ENCODE measurements at places on chromosomes 16 and 17.

GRCh38 chr17:61299517-61300513 is 99.8 kb upstream of the TBX2 start:
- H3K27me3 ChIP-seq, result peaks cover 2% of the 10 kb centered on the region
- H3K4me1 ChIP-seq, result peaks cover 2% of the 10 kb centered on the region
- H3K36me3 ChIP-seq, result no peaks in the 10 kb centered on the region

GRCh38 chr16:273547-274421 is 2.0 kb downstream of the RGS11 start:
- no peaks in the 10 kb centered on the region for H3K4me1 ChIP-seq
- no peak overlapping the region for H3K27ac ChIP-seq
- H3K27me3 ChIP-seq, result peaks cover 32% of the 10 kb centered on the region
- no peak for DNase-seq
- no peaks in the 10 kb centered on the region for H3K36me3 ChIP-seq

- H3K36me3 ChIP-seq, result no peaks in the 10 kb centered on the region
- H3K4me1 ChIP-seq, result no peaks in the 10 kb centered on the region
- no peak for DNase-seq
- H3K27me3 ChIP-seq, result no peaks in the 10 kb centered on the region
Observed at GRCh38 chr17:16879686-16880085, 92.2 kb downstream of the TNFRSF13B start.

DNA sequence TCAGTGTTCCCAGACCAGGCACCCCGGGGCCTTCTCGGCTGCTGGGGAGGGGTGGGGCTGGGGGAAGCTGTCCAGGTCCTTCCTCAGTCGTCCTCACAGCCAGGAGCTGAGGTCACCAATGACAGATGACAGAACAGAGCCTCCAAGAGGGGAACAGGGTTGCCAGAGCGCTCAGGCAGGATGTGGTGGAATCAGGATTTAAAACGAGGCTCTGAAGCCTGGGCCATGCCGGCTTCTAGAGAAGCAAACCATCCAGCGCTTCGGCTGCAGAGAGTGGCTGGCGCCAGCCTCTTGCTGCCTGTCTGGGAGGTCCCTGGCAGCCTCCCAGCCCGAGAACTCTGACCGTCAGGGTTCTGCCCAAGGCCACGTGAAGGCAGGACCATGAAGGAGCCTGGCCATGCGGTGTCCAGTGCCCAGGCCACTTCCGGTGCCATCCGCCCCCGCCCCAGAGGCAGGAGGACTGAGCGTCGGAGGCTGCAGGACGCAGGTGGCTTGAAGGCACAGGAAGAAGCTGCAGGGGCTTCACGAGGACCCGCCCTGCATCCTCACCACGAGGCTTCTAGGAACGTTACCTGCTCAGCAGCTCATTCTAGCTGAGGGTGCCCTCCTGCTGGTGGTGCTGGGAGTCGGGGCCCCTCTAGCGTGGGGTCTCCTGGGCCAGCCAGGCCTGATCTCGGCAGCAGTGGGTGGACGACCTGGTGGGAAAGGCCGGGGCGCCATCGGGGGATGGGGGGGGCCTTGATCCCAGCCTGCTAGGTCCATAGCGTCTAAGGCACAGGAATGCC is 78.5 kb downstream of the KLHDC4 start:
- no peak overlapping the region for H3K4me3 ChIP-seq
- DNase-seq, result no peak
- H3K27me3 ChIP-seq, result no peaks in the 10 kb centered on the region
- no peak overlapping the region for H3K27ac ChIP-seq
- peaks cover 3% of the 10 kb centered on the region for H3K4me1 ChIP-seq
- H3K36me3 ChIP-seq, result no peaks in the 10 kb centered on the region

DNA sequence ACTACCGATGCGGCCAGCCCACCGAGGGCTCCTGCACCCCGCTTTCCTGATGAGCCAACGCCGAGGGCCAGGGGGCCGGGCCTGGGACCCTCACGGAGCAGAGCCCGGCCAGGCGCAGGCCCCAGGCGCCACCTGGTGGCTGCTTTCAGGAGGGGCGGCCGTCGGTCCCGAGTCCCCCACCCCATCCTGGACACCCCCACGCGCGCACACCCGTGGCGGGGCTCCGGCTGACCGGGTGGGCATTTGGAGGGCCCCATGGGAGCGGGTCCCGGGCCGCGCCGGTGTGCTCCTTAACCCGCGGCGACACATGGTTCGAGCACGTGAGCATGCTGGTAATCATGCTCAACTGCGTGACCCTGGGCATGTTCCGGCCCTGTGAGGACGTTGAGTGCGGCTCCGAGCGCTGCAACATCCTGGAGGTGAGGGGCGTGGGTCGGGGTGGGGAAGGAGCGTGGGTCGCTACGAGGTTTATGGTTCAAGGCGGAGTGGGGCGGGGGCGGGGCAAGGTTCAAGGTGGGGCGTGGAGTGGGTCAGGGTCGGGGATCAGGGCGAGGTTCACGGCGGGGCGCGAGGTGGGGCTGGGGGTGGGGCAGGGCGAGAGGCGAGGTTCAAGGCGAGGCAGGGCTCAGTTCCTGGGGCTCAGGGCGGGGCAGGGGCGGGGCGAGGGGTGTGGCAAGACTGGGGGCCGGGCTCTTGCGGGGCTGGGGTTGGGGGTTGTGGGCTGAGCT is 30.2 kb downstream of the TPSG1 start:
- no peaks in the 10 kb centered on the region for H3K36me3 ChIP-seq
- no peak for DNase-seq
- no peaks in the 10 kb centered on the region for H3K27me3 ChIP-seq
- H3K4me1 ChIP-seq, result no peaks in the 10 kb centered on the region
- H3K27ac ChIP-seq, result no peak overlapping the region

DNA sequence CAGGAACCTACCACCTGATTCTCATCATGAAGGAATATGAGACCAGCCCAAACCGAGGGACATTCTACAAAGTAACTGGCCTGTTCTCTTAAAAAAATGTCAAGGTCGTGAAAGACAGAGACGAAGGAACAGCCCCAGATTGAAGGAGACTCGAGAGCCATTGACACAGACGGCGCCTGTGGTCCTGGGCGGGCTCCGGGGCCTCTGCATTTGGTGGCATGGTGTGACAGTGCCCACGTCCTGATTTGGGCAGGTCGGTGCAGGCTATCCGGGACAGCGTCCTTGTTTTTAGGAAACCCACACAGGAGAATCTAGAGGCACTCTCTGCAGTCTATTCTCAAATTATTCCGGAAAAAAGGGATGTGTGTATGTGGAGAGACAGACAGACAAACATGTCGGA is 64.1 kb downstream of the ADCY9 start:
- no peak overlapping the region for H3K27ac ChIP-seq
- no peak for DNase-seq
- H3K4me1 ChIP-seq, result no peaks in the 10 kb centered on the region
- peaks cover 3% of the 10 kb centered on the region for H3K36me3 ChIP-seq

DNA sequence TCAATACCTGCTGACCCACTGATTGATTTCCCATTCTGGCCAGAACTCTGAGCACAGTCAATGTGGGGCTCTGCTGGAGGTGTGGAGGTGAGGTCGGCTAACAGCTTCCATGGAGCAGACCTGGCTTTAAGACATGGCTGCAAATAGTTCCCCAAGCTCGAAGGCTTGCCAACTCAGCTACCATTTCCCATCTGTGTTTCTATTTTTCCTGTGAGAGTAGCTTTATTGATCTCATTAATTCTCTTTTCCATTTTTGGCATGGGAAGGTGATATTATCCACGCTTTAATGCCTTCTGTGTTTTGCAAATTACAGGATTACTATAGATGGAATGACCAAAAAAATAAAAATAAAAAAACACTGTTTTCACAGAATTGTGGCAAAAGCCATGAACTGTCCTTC is 151.6 kb upstream of the XYLT1 start:
- no peak for DNase-seq
- peaks cover 3% of the 10 kb centered on the region for H3K27me3 ChIP-seq
- no peak overlapping the region for H3K4me3 ChIP-seq
- H3K27ac ChIP-seq, result no peak overlapping the region

- no peak overlapping the region for H3K4me3 ChIP-seq
- DNase-seq, result no peak
- H3K36me3 ChIP-seq, result no peaks in the 10 kb centered on the region
- H3K27ac ChIP-seq, result no peak overlapping the region
- H3K27me3 ChIP-seq, result no peaks in the 10 kb centered on the region
Observed at GRCh38 chr17:358491-359151, 6.0 kb upstream of the RPH3AL start.

GRCh38 chr17:10276436-10276835 is 78.0 kb upstream of the GAS7 start:
- H3K4me3 ChIP-seq, result no peak overlapping the region
- H3K36me3 ChIP-seq, result no peaks in the 10 kb centered on the region
- no peaks in the 10 kb centered on the region for H3K4me1 ChIP-seq
- peaks cover 3% of the 10 kb centered on the region for H3K27me3 ChIP-seq

DNA sequence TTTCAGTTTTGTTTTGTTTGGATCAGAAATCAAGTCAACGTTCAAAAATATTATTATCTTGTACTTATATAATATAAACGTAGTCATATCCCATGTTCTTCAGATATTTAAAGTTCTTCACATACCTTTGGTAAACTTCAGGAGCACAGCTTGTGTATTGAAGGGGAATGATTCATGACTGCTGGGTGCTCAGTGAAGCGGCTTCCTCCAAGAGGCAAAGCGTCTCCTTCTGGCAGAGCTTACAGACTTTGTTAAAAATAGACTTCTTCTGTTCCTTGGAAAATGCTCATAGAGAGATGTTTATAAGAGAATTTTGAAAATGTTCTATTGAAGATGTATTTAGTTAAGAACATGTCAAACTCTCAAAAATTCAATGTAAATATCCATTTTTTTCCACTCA is 155.6 kb upstream of the CNTNAP4 start:
- H3K27ac ChIP-seq, result no peak overlapping the region
- H3K4me3 ChIP-seq, result no peak overlapping the region
- no peaks in the 10 kb centered on the region for H3K27me3 ChIP-seq
- no peaks in the 10 kb centered on the region for H3K36me3 ChIP-seq
- H3K4me1 ChIP-seq, result no peaks in the 10 kb centered on the region

- H3K36me3 ChIP-seq, result no peaks in the 10 kb centered on the region
- no peak for DNase-seq
- no peak overlapping the region for H3K4me3 ChIP-seq
Observed at GRCh38 chr17:14474591-14474990, 173.7 kb downstream of the HS3ST3B1 start.

GRCh38 chr17:63190821-63191370 is 224.9 kb downstream of the TANC2 start:
- H3K4me3 ChIP-seq, result no peak overlapping the region
- H3K36me3 ChIP-seq, result no peaks in the 10 kb centered on the region
- H3K27ac ChIP-seq, result no peak overlapping the region

- no peak for DNase-seq
- H3K4me3 ChIP-seq, result no peak overlapping the region
- H3K27me3 ChIP-seq, result no peaks in the 10 kb centered on the region
- H3K4me1 ChIP-seq, result no peaks in the 10 kb centered on the region
Observed at GRCh38 chr17:69012895-69013805, 47.6 kb downstream of the ABCA9 start.

DNA sequence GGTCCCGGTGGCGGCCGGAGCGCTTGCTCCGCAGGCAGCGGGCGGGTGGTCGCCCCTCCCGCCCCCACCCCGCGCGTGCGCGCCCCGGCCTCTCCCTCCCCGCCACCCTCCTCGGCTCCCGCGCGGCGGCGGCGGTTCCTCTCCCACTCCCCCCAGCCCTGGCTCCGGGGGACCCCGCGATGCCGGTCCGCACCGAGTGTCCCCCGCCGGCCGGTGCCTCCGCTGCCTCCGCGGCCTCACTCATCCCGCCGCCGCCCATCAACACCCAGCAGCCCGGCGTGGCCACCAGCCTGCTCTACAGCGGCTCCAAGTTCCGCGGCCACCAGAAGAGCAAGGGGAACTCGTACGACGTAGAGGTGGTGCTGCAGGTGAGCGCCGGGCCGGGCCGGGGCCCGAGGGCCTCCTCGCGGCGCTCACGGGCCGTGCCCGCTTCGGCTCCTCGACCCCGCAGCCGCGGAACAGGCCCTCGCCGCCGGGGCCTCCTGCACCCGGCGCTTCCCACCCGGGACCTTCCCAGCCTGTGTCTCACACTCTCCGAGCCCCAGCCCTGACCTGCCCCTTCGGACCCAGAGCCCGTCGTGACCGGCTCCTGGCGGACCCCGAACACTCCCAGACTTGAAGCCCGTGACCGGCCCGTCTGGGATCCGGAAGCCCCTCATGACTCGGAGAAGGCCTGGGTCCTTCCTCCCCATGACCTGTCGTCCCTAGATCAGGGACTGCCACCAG is 490 bp downstream of the GID4 start:
- peaks cover 7% of the 10 kb centered on the region for H3K36me3 ChIP-seq
- peaks cover 43% of the 10 kb centered on the region for H3K4me1 ChIP-seq
- DNase-seq, result peak; percentile 6
- peak overlapping the region; percentile 73 for H3K27ac ChIP-seq
- H3K4me3 ChIP-seq, result peak overlapping the region; percentile 100

GRCh38 chr17:40825599-40825998 is 3.2 kb upstream of the KRT10 start:
- no peak for DNase-seq
- H3K27ac ChIP-seq, result no peak overlapping the region
- H3K36me3 ChIP-seq, result peaks cover 1% of the 10 kb centered on the region
- peaks cover 10% of the 10 kb centered on the region for H3K27me3 ChIP-seq

GRCh38 chr17:55450232-55450825 is 28.7 kb upstream of the MMD start:
- peaks cover 4% of the 10 kb centered on the region for H3K27me3 ChIP-seq
- H3K27ac ChIP-seq, result no peak overlapping the region
- H3K4me1 ChIP-seq, result peaks cover 17% of the 10 kb centered on the region
- no peaks in the 10 kb centered on the region for H3K36me3 ChIP-seq

- H3K27me3 ChIP-seq, result no peaks in the 10 kb centered on the region
- DNase-seq, result no peak
- H3K4me3 ChIP-seq, result no peak overlapping the region
- no peak overlapping the region for H3K27ac ChIP-seq
Observed at GRCh38 chr16:59733321-59733720, 999.2 kb upstream of the GOT2 start.

GRCh38 chr16:1877804-1878203 is 5.8 kb upstream of the MEIOB start:
- no peak overlapping the region for H3K27ac ChIP-seq
- peaks cover 15% of the 10 kb centered on the region for H3K27me3 ChIP-seq
- no peak overlapping the region for H3K4me3 ChIP-seq
- no peaks in the 10 kb centered on the region for H3K4me1 ChIP-seq

DNA sequence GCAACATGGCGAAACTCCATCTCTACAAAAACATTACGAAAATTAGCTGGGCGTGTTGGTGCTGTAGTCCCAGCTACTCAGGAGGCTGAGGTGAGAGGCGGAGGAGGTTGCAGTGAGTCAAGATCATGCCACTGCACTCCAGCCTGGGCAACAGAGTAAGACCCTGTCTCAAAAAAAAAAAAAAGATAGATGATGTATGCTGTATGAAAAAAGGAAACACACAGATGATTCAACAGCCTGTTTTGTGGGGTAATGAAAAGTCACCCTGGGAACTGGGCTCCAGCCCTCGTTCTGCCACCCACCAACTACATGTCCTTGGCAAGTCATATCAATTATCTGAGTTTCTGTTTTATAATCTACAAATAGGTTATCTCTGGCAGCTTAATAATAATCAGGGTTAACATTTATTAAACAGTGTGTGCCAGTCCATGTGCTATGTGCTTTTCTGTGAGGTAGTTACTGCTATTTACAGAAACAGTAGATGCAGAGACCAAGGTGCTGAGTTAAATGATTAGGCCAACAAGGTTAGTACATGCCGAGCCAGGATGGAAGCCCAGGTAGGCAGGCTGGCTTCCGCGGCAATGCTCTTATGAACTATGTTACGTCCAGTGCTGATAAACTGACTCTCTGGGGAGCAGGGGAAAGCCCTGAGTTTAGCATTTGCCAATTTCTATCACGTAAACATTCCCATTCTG is 1.1 kb downstream of the G6PC1 start:
- H3K36me3 ChIP-seq, result no peaks in the 10 kb centered on the region
- no peak for DNase-seq
- H3K27me3 ChIP-seq, result peaks cover 9% of the 10 kb centered on the region
- H3K4me3 ChIP-seq, result no peak overlapping the region

- peaks cover 8% of the 10 kb centered on the region for H3K4me1 ChIP-seq
- no peaks in the 10 kb centered on the region for H3K27me3 ChIP-seq
- no peak overlapping the region for H3K4me3 ChIP-seq
- DNase-seq, result no peak
- H3K36me3 ChIP-seq, result peaks cover 10% of the 10 kb centered on the region
Observed at GRCh38 chr16:21161211-21161610, 2.7 kb downstream of the LDAF1 start.

Data from activated T-helper 1 cell treated with anti-CD3 and anti-CD28 coated beads, Interleukin-12 subunit alpha, Interleukin-12 subunit beta, Interleukin-2, Interleukin-4 antibody, amounts not matched to agents 30 ng/mL and 10 ng/mL and 1 ng/mL, durations not matched to agents 14 hours and 24 hours and 36 hours (primary cell).